AG04449 (cell line): ENCODE measurements at places on chromosomes 2 and 18.

DNA sequence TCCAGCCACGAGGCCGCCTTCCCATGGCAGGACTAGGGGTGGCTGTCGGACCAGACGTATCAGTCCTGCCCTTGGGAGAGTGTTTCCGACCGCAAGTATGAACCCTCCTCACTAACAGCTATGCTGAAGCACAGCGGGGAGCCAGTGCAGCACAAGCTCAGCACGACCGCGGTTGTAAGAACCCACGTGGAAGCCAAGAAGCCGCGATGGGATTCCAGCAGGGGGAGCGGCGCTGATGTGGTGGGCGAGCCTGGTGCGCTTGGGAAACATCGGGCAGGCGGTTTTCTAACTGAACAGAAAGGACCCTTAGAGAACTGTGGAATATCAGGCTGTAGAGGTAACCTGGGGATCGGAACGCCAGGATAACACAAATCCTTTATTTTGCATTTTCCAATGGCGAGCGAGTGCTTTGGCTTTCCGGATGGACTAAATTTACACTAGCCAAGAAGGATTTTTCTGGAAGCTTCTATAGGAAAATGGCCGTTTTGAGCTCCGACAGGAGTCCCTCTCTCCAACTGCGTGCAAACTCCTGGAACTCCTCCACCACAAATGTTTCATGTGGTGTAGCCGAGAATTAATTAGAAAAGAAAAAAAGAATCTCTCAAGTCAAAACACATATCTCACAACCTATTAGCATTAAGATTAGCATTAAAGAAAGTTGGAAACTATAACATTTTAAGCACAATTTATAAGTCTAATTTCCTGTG lies 132.0 kb upstream of the MYCN start:
- DNase-seq = no peak

GRCh38 chr2:43226955-43227829 lies 786 bp upstream of the ZFP36L2 start:
- no peak for DNase-seq

- peak; percentile 28 for DNase-seq
These were observed 11.8 kb downstream of the PLEKHM3 start for GRCh38 chr2:208013285-208014178.

DNA sequence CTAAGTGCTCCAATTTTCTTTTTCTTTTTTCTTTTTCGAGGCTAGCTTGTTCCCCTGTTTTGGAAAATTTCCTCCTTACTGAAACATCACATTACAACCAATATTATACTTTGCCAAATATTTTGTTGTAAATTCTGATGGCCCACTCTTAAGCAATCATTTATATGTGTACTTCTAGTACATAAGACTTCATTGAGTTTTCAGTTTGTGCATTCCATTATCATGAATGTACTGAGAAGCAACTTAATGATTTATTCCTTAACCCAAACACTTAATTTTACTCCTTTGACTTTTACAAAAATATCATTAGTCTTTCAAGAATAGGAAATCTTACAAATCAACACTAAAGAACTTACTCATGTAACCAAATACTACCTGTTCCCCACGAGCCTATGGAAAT lies 242.4 kb downstream of the ARHGAP15 start:
- no peak for DNase-seq
